Skin of body (tissue), 3 donors: ENCODE measurements at places on chromosomes 2 and 18. TPM values are rescaled to one million over a fixed set of nuclear protein-coding genes. Genes with fewer than 3 reads are reported as not detected.
A peak's percentile ranks its signal among the peaks of the same experiment; 100 is the strongest.

FAM124B gene
- 4.9 TPM for total RNA-seq

MSTN gene
- 6.2 TPM for total RNA-seq

MYOM1 gene
- 70.2 TPM for total RNA-seq

RAMP1 gene
- total RNA-seq = 12.5 TPM

FBXO48 gene
- total RNA-seq = 0.79 TPM

DDX1 gene
- total RNA-seq = 77.9 TPM

C18orf54 gene
- total RNA-seq = 6.1 TPM

ZNF407 gene
- total RNA-seq = 21.6 TPM

DNA sequence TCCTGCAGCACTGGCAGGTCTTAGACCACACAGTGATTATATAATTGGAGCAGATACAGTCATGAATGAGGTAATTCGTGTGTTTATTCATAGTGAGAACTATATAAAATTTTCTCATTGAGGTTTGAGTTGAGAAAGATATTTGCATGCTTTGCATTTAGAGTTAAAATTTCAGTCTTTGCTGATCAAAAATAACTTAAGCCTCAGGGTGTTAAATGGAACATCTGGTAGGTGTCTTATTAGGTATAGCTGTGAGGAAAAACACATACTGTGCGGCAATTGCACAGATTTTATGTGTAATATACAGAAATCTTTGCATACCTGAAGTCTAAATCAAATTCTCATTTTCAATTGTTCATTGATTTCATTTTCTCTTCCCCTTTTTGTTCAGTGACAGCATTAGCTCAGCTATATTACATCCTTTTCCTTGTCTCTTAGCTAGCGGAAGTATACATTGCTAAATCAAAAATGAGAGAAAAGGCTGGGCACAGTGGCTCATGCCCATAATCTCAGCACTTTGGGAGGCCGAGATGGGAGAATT lies 21.2 kb downstream of the GORASP2 start:
- DNase-seq = no peak

DNA sequence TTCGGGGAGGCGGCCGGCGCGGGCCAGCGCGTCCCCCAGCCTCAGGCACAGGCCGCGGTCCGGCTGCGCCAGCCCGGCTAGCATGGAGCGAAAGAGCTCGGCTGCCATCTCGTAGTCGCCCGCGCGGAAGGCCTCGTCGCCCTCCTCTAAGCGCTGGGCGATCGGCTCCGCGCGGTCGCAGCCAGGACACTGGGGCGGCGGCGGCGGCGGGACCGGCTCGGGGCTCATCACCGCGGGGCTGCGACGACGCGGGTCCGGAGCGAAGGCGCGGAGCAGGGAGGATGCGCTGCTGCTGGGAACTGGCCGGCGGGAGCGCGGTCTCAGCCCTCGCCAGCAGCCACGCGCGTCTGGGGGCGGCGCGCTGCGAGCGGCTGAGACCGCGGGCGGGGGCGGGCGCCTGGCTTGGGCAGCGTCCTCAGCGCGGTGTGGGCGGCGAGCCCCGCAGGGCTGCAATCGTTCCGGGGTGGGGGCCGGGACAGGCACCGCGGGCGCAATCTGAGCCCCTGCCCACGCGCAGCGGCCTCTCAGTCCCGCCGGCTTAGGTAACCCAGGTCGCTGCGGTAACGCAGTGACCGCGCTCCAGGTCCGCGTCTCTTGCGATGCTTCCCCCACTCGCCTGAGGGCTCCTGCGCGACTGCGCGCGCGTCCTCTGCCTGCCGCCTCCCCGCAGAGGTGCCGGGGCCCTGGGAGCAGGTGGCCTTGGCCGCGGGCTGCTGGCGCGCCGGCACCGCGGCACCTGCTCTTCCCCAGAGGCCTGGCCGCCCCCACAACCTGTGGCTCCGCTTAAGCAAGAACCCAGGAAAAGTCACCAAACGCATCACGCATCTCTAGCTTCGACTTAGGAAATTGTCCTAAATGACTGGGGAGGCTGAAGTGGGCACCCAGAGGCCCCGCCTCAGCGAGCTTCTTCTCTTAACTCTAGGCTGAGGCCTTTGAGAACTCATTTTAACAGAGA lies at the start of gene LONRF2:
TSS of gene LONRF2 (minus strand) at position 636 of the 955 bp plus-strand sequence. CDS start at position 228, 408 bp downstream.
- DNase-seq = no peak

DNA sequence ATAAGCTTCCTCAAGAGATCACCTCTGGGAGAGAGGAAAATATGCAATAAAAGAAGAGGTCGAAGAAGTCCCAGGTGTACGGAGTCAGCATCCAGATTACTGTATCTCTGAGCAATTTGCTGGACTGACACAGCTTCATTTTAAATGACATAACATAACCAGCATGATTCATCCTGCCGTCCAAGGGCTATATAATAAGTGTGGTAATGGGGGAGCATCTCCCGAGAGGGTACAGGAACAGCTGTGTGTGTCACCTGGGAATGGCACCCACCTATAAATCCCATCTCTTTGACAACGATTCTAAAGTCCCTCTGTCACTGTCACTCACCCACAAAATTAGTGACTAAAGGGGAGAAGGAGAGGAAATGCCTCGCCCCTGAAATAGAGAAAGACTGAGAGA lies 19.3 kb upstream of the FZD7 start:
- DNase-seq = peak; percentile 13

- no peak for DNase-seq
These were observed 42.5 kb downstream of the CNGA3 start for GRCh38 chr2:98388601-98389250.

DNA sequence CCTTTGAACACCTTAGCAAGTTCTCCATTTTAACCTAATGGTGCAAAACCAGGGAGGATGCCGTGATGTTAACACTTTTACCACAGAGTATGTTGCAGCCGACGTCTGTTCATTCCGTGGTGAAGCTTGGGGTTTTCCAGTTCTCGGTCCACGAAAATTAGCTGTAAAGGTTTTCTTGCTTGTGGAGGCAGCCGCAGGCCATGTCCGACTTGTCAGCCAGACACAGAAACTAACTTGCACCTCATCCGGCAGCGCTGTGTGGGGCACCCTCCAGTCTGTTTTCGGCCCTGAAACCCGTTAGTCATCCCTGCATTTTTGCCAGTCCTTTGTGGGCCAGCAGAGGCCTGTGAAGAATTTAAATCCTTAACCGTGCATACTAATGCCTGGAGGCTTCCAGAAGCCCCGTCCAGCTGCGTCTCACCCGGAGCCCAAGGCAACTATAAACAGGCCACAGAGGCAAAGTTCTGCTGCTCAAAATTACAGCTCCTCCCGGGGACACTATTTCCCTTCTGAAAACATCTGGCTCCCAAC lies 70.6 kb downstream of the SH3YL1 start:
- DNase-seq = no peak

- no peak for DNase-seq
These were observed 74.2 kb downstream of the TNFRSF11A start for GRCh38 chr18:62399276-62399675.

DNA sequence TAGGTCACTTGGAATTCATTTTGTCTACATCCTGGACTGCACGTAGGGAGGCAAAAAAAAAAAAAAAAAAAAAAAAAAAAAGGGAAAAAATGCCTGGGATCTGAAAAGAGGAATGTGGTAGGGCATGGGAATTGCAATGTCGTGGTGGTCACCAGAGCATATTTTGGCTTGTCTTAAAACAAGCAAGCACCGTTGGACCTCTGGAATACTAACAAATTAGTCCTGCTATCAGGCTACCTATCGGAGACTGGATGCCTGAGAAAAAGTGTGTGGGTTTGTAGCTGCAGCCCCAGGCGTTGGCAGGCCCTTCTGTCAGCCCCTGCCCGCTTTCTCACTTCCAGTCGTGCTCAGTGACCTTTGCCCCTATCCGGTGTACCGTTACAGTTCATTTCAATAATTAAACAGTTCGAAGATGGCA lies 588.5 kb upstream of the ZEB2 start:
- DNase-seq = no peak

- no peak for DNase-seq
These were observed 60.0 kb downstream of the HS1BP3 start for GRCh38 chr2:20590704-20591515.

DNA sequence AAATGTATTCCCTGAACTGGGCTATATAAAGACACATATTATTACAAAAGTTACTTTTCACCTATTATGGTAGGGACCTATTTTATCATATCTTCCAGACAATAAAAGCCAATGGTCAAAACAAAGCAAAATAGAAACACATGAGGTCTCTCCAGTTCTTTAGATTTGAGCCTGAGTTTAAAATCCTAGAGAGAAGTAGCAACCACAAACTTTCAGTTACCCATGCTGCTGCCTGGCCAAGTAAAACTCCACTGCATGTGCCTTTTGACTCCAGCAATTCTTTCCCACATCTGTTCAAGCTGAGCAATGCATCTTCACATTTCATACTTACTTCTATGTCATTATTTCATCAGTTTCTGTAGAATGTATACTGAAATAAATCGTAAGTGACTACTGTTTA lies 405.3 kb downstream of the STK39 start:
- DNase-seq = no peak

DNA sequence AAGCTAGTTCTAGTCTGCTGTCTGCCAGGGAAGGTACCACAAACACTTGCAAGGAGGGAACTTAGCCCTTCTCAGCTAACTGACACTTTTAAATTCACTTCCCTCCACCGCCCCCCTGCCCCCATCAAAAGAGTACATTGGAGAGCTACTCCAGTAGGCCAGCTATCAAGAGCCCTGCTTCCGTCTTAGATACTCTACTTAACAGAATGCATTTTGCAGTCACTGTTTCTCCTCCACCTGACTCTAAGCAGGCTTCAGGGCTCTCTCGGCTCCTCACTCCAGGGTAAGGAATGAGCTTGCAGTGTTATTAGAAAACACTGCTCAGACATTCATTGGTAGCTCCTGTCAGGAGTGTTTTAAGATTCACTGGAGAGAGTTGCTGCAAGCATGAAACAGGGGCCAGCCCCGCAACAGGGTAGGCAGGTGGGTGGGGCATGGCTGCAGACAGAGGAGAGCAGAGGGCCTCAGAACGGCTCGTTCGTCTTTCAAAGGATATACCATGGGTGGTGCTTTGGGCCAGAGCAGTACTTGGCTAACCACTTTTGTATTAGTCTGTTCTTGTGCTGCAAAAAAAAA lies 35.3 kb upstream of the PDCL3 start:
- no peak for DNase-seq

DNA sequence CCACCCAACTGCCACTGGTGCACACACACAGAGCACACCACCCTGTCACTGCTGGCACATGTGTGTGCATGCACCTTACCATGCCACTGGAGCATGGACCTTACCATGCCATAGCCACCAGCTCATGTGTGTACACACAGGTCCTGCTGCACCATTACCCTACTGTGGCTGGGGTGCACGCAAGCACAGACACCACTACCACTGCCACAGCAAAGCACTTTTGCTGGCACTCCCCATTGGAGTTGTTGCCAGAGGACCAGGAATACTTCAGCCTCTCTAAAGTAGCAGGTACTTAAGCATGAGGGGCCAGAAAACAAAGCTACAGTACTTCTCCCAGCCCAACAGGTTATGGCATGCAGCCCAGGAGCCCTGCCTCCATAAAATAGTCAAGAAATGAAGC lies 404.8 kb downstream of the MBD2 start:
- no peak for DNase-seq

- no peak for DNase-seq
These were observed 89.0 kb downstream of the AAK1 start for GRCh38 chr2:69554568-69554967.

DNA sequence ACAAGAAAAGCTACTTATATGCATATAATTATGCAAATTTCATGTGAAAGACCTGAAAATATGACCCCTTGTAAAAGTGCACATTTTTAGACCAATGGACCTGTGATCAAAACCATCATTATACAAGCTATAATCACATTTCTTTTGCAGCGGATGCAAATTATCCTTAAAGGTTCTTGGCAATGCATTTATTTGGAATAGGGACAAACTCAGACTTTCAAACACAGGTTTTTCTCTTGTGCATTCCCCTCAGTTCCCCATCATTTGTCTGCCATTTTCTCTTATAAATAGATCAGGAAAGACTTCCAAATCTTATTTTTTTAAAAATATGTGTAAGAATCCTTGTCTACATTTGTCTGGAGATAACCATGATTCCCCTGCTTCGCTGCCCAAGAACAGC lies 954.2 kb upstream of the NRXN1 start:
- no peak for DNase-seq

- DNase-seq = no peak
These were observed 23.7 kb downstream of the CRACDL start for GRCh38 chr2:98912221-98912851.

- DNase-seq = no peak
These were observed 279.5 kb upstream of the PKDCC start for GRCh38 chr2:41768310-41768709.

DNA sequence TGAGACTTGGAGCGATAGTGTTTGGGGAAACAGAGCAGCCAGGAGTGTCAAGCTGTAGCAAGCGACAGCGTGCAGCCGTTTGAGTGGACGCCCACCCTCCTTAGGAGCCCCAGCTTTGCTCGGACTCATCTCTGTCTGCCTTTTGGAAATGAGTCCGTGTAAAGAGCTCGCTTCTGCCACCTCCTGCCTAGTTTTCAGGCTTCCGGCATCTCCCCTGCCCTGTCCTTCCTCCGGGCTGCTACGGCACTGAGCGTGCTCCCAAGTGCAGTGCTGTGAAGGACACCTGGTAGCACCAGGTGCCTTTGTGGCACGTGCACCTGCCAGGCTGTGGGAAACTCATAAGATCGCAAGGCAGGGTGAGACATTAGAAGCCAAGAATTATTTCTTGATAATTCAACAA lies 117.1 kb downstream of the RNF144A start:
- DNase-seq = no peak

DNA sequence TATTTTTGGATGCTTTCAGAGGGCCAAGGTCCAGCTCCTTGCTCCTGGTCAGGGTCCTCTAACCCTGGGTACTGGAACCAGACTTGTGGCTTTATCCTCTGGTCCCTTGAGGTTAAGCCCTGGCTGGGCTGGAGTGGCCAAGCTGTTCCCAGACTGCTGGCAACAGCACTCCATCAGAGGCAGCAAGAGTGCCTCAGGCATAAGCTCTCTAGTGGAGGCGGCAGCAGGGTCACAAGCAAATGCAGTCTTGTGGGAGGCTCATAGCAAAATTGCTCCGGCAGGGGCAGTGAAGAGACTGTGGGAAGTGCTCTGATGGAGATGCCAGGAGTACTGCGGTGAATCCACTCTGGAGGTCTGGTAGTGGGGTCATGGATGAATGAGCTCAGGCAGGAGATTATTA lies 128.9 kb upstream of the OTOS start:
- DNase-seq = no peak

- DNase-seq = no peak
These were observed 52.6 kb downstream of the RHBDD1 start for GRCh38 chr2:226888378-226888965.
